Suprapubic skin (tissue), 4 donors: ENCODE measurements at places on chromosomes 1 and 21.

DNA sequence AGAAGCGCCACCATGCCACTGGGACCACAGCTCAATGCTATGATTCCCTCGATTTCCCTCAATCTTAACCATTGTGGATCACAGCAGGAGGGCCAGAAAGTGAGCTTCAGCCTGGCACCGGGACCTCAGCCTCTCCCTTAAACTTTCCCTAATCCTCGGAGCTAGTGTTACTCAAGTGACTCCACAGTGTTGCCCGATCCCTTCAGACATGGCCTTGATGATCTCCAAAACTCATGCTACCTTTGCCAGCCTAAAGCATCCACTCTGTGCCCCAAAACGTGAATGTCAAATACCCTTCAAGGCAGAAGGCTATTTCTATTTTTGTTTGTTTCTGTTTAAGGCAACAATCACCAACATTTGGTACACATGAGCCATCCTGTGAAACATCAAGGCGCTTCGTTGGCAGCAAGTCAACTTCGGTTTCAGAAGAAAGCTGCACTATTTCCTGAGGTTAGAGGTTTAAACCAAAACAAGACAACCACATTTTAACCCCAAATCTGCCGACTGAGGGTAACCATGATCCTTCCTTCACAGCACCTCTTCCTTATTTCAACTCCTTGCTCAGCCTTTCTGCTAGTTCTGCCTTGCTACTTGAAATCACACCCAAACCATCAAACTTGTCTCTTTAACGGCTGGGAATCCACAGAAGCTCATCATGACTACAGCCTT lies 94.4 kb upstream of the KRTAP19-8 start:
- DNase-seq: no peak

GRCh38 chr21:16421007-16421406 lies 691.2 kb downstream of the USP25 start:
- DNase-seq: no peak

DNA sequence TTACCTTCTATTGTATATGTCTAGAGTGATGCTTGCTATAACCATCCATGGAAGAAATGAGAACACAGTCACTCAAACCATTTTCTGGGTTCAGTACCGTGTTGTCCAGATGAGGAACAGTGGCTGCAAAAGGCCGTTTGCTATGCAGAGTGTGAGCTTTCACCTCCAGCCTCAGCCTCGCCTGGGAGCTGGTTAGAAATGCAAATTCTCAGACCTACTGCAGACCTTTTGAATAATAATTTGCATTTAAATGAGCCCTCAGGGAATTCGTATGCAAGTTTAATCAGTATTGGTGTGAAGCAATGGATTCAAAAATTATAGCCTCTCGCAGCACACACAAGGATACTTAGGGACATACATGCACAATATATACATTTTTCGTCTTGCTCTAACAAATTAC lies 24.1 kb downstream of the KCNJ15 start:
- no peak for DNase-seq

GRCh38 chr1:226671277-226671676 lies 67.8 kb downstream of the ITPKB start:
- DNase-seq: no peak

DNA sequence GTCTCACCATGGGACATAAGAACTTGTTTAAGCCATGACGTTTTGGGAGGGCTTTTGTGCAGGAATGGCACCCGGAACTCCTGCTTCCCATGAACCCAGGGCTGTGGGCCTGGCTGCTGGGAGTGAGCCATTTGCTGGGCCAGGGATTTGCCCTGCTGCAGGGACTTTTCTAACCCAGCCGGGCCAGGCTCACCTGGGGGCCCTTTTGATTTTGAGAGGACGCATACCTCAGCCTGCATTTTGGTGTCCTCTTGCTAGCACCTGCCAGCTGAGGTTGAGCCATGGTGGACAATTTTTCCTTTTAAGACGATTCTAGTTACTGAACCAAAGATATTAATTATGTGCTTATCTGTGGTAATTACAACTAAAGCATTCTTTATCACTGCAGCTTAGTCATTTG lies 28.9 kb downstream of the GALNT2 start:
- DNase-seq: no peak

- DNase-seq: no peak
Observed at GRCh38 chr1:24154215-24154614, 11.3 kb upstream of the IL22RA1 start.

- DNase-seq: no peak
Observed at GRCh38 chr1:1528301-1529267, 11.8 kb downstream of the TMEM240 start.
